H1 (cell line): ENCODE measurements at places on chromosomes 4 and X.

DNA sequence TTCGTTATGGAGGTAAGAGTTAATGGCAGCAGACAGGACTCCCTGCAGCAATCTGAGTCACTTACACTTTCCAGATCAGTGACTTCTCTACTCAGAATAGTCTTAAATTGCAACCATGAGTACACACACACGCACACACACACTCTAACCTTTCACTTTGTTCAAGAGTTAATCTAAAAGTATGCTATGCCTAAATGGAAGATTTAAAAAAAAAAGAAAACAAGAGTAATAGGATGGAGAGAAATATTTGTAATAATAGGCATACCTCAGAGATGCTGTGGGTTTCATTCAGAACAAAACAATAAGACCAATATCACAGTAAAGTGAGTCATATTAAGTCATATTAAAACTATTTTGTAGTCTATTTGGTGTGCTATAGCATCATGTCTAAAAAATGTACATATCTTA lies 969.1 kb upstream of the PCDH10 start:
- no peak for DNase-seq

- DNase-seq = no peak
These were observed 852 bp upstream of the WDR44 start for GRCh38 chrX:118345045-118345463.

DNA sequence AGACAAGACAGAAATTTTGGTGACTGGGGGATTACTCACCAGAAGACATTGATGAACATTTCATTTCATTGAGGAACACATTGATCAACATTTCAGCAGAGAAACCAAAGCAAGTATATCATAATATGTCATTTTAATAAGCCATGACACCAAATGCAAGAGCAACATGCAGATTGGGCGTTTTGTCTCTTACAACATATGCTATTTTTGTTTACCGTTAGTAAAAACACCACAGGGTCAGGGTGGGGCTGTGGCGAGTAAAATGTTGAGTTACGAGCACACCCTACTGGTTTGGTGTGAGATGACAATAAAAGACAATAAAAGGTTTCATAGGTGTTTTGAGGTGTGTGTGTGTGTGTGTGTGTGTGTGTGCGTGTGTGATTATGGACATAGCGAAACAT lies 294.5 kb downstream of the PDGFC start:
- DNase-seq = no peak

- no peak for DNase-seq
These were observed 18.6 kb downstream of the FHDC1 start for GRCh38 chr4:152954741-152955140.

GRCh38 chr4:145260091-145260490 lies 79.7 kb upstream of the OTUD4 start:
- DNase-seq = no peak

DNA sequence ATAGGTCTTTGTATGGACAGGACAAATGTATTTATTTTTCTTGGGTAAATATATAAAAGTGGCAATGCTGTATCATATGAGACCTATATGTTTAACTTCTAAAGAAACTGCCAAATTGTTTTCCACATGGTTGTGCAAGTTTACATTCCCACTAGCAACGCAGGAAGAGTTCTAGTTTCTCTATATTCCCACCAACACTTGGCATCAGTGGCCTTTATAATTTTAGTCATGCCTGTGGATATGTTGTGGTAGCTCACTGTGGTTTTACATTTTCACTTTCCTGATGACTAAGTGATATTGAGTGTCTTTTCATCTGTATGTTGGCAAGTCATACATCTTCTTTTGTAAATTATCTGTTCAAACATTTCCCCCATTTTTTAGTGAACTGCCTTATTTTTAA lies 126.0 kb downstream of the EMCN start:
- no peak for DNase-seq

- DNase-seq = no peak
These were observed 48.7 kb upstream of the CRMP1 start for GRCh38 chr4:5941601-5942000.

DNA sequence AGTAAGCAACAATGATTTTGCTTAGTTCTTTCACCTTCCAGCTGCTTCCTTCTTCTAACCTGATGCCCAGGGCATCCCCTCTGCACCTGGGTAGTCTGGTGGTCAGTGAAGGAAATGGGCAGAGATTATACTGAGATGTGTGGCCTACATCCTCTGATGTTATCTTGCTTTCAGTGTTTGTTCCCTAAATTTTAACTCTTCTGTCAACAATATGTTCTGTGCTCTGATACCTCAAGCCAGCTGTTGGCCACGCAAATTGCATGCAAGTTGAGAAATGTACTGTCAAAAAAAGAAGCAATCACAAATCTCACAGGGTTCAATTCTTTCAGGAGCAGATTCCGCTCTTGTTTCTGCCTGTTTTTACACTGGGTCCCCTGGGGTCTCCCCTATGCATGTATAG lies 73.8 kb downstream of the FBXW7 start:
- no peak for DNase-seq

- no peak for DNase-seq
These were observed 14.2 kb downstream of the RNF150 start for GRCh38 chr4:141119071-141119470.

GRCh38 chrX:4193500-4194155 lies 480.2 kb upstream of the PRKX start:
- no peak for DNase-seq

GRCh38 chrX:7841084-7841805 lies 1.7 kb upstream of the VCX start:
- no peak for DNase-seq

DNA sequence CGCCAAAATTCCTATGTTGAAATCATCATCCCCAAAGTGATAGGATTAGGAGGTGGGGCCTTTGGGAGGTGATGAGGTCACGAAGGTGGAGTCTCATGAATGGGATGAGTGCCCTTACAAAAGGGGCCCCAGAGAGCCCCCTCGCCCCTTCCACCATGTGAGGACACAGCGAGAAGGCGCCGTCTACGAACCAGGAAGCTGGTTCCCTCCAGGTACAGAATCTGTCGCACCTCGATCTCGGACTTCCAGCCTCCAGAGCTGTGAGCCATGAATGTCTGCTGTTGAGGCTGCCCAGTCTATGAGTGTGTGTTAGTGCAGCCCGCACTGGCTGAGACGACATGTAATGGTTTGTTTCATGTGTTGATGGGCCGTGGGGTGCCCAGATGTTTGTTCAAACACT lies 60.3 kb downstream of the PRKX start:
- DNase-seq = no peak

GRCh38 chr4:152591396-152591795 lies 55.5 kb upstream of the FBXW7 start:
- peak; percentile 86 for DNase-seq

GRCh38 chrX:41119803-41120202 lies 34.6 kb downstream of the USP9X start:
- DNase-seq = no peak

DNA sequence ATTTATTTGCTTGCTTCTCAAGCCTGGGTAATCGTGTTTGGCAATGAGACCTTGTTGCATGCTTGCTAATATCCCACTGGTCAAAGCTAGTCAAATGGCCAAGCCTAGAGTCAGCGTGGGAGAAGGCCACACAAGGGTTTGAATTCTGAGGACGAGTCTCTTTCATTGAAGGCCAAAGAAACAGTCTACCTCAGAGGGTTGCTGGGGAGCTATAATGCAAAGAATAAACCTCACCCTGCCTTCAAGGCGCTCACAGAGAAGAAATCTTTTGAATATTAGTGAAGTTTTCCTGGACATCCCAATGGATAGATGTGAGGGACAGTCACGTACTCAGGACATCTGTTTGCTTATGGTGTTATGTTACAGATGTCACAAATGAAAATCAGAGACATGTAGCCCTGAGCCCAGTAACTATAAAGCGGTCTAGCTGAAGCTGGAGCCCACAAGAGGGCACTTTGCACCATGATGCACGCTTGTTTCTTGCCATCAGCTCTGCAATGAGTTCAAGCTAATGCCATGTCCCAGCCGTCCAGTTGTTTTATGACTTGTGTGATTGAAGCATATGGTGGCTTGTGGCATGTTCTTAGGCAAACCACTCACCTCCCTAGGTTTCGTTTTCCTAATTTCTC lies 1.1 kb upstream of the TLR3 start:
- peak; percentile 45 for DNase-seq

DNA sequence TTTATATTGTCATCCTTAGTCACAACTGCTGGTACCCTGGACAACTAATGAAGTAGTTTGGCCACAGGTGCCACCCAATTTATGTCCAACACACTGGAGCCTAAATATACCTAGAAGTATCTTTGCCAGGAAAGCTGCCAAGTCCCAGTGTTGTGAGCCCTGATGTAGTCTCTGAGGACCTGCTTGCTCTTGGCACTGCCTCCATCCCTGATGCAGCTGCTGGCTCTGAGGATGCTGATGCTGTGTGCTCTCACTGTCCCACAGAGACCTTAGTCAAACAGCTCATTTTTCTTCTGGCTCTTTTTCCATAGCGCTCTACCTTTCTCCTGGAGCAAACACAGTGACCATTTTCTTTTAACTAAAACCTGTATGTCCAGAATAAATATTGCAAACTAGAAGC lies 1535.4 kb upstream of the ADGRL3 start:
- no peak for DNase-seq

DNA sequence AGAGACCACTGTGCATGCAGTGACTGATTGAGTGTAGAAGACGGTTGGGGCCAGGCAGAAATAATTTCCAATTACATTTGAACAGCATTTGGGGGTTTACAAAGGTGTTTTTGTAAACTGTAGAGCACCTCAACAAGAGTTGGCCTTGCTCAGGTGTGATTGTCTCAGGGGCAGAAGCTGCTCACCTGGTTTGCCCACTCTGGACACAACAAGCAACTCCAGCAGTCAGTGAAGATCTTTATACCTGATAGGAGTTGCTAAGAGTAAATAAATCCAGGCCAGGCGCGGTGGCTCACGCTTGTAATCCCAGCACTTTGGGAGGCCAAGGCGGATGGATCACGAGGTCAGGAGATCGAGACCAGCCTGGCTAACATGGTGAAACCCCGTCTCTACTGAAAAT lies 221.3 kb downstream of the RAB28 start:
- no peak for DNase-seq

- no peak for DNase-seq
These were observed 76.3 kb upstream of the STIM2 start for GRCh38 chr4:26784207-26784865.

DNA sequence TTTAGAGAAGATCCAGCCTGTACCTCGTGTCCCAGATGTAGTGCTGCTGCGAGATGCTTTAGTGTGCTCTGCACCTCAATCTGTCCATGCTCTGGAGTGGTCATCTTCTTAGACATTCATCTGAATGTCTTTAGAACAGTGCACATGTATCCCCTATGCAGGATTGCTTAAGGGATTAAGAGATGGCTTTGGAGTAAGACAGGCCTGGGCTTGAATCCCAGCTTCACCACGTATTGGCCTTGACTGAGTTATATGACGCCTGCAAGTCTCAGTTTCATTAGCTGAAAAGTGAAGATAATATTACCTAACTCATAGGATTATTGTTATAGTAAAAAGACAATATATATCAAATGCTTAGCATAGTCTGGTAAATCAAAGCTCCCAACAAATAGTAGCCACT lies 98.3 kb downstream of the NFKB1 start:
- DNase-seq = no peak
